ENCODE measurements at places on chromosomes 11 and 22.

- H3K4me1 ChIP-seq: peaks cover 3% of the 10 kb centered on the region
- H3K27ac ChIP-seq: no peak overlapping the region
- H3K27me3 ChIP-seq: peaks cover 71% of the 10 kb centered on the region
These were observed 579 bp upstream of the CABP7 start for GRCh38 chr22:29718949-29719898.

DNA sequence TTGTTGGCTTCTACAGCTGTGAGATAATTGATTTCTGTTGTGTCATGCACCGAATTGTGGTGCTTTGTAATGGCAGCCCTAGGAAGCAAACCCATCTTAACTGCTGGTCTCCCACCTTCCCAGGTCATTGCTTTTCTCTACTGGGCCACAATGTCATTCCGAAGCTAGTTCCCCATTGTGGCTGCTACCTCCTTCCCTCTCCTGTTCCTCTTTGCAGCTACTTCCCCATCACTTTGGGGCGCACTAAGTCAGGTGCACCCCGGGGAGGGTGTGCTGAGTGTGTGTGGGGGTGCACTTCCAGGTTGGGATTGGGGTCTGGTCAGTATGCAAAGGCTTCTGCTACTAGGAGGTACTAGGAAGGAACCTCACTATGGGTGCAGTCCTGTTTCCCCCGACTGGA, 109.3 kb downstream of the ST3GAL4 start:
- H3K36me3 ChIP-seq: no peaks in the 10 kb centered on the region
- H3K27ac ChIP-seq: no peak overlapping the region
- peaks cover 77% of the 10 kb centered on the region for H3K27me3 ChIP-seq
- DNase-seq: no peak

GRCh38 chr11:46249103-46249937, 28.1 kb upstream of the CREB3L1 start:
- H3K4me1 ChIP-seq: peaks cover 6% of the 10 kb centered on the region
- H3K4me3 ChIP-seq: no peak overlapping the region
- no peak overlapping the region for H3K27ac ChIP-seq
- no peaks in the 10 kb centered on the region for H3K36me3 ChIP-seq
- H3K27me3 ChIP-seq: no peaks in the 10 kb centered on the region

DNA sequence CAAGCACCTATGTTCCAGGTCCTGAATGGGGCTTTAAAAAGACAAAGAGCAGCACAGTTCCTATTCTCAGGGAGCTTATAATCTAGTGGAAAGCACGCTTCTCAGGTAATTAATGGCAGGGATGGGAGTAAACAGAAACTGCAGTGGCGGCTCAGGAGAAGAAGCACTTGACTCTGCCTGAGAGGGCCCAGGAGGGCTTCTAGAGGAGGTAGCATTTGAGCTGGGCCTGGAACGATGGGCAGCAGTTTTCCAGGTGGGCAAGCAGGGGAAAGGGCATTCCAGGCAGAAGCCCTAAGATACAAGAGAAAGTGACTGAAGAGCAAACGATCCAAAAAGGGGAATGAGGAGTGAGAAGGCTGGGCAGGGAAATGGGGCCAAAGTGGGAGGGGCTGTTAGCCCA, 37.1 kb upstream of the CHST1 start:
- H3K27me3 ChIP-seq: peaks cover 8% of the 10 kb centered on the region
- no peaks in the 10 kb centered on the region for H3K4me1 ChIP-seq
- no peak for DNase-seq
- H3K4me3 ChIP-seq: no peak overlapping the region

GRCh38 chr11:134071306-134071705, 2.4 kb downstream of the JAM3 start:
- no peak for DNase-seq
- H3K4me1 ChIP-seq: peaks cover 3% of the 10 kb centered on the region
- H3K36me3 ChIP-seq: no peaks in the 10 kb centered on the region
- H3K4me3 ChIP-seq: no peak overlapping the region
- H3K27me3 ChIP-seq: peaks cover 37% of the 10 kb centered on the region
- H3K27ac ChIP-seq: no peak overlapping the region

GRCh38 chr11:134363592-134363991, 31.8 kb downstream of the GLB1L2 start:
- DNase-seq: no peak
- H3K27me3 ChIP-seq: no peaks in the 10 kb centered on the region

- H3K36me3 ChIP-seq: no peaks in the 10 kb centered on the region
- H3K27ac ChIP-seq: no peak overlapping the region
- DNase-seq: no peak
- H3K4me1 ChIP-seq: no peaks in the 10 kb centered on the region
- no peak overlapping the region for H3K4me3 ChIP-seq
- no peaks in the 10 kb centered on the region for H3K27me3 ChIP-seq
These were observed 27.9 kb downstream of the SERPINH1 start for GRCh38 chr11:75589933-75590332.

- DNase-seq: no peak
- no peak overlapping the region for H3K4me3 ChIP-seq
- peaks cover 17% of the 10 kb centered on the region for H3K27me3 ChIP-seq
- peaks cover 29% of the 10 kb centered on the region for H3K4me1 ChIP-seq
These were observed 35.2 kb upstream of the CREB3L1 start for GRCh38 chr11:46242041-46242951.

DNA sequence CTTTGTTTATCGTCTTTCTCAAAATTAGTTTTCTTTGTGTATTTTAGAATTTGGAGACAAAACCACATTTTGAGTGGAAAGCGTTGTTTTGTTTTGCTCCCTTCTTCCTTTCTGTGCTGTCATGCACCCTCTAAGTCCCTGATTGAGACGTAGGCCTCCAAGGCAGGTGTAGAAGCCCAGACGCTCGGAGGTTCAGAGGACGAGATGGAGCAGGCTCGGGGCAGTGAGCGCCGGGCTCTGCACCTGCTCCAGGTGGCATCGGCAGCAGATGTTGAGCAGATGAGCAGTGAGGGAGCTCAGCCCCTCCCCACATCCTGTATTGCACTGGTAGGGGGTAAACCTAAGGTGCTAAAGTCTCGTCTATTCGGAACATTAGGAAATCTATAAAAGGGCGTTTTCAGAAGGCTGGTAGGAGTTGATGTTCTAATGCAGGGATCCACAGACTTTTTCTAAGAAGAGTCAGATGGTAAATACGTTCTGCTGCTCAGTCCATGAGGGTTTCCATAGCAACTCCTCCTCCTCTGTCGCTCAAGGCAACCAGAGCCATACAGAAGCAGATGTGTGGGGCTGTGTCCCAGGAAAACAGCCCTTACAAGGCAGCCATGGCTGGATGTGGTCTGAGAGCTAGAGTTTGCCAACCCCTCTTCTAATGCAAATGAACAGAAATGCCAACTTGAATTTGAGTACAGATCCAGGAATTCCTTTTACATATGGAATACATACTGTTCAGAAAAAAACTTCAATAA, 724.2 kb downstream of the BRD1 start:
- H3K36me3 ChIP-seq: no peaks in the 10 kb centered on the region
- no peaks in the 10 kb centered on the region for H3K4me1 ChIP-seq

DNA sequence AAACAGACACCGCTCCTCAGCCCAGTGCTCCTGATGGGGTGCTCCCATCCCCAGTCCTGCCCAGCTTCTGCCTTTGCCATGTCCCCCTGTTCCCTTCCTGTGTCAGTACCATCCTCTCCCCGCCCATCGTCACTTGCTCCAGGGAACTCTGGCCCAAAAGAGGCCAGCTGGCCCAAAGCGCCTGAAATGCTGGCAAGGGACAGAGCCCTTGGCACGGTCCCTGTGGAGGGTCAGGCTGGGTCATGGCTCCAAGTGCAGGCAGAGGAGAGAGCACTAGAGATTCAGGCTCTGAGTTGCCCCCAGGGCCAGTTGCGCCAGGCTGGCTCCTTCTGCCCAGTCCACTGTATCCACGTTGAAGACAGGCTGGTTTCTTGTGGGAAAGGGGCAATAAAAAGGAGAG, 8.4 kb upstream of the HDHD5 start:
- no peaks in the 10 kb centered on the region for H3K4me1 ChIP-seq
- H3K4me3 ChIP-seq: no peak overlapping the region
- H3K36me3 ChIP-seq: no peaks in the 10 kb centered on the region

GRCh38 chr11:67349036-67349435, 4.3 kb downstream of the POLD4 start:
- H3K4me3 ChIP-seq: no peak overlapping the region
- DNase-seq: no peak
- no peaks in the 10 kb centered on the region for H3K27me3 ChIP-seq
- peaks cover 43% of the 10 kb centered on the region for H3K4me1 ChIP-seq

DNA sequence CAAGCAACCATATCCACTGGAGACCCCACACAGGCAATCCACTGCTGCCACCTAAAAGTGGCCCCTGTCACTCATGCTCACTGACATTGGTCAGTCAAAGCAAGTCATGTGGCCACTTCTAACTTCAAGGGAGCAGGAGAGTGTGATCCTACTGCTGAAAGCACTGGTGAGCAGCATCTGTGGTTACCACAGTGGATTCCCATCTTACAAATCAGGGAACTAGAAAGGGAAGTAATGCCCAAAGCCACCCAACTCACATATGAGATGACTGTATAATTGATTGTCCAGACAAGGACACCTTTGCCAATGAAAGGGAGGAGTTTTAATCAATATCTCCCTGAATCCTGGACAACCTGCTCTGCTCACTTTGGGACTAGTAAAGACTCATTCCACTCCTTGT, 17.7 kb downstream of the RCN1 start:
- DNase-seq: no peak
- H3K27ac ChIP-seq: no peak overlapping the region
- H3K4me3 ChIP-seq: no peak overlapping the region
- no peaks in the 10 kb centered on the region for H3K4me1 ChIP-seq
- H3K27me3 ChIP-seq: no peaks in the 10 kb centered on the region

DNA sequence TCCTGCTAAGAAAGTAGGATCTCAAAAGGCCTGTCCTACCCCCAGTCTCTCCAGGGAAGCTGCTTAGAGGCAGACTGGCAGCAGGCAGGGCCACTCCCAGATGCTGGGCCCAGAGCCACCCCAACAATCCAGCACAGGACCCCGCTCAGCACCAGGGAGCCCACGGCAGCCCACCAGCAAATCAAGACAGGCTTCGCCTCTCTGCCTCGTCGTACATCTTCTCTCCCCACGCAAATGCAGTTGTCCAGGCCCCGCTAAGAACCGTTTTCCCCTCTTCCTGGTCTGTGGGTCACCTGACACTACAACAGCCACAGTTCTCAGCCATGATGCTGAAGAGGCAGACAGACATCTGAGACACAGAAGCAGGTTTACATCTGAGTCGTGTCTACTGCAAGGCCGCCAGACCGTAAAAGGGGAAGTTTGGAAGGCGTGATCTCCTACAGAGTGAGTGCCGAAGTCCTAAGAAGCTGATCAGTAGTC, 51.1 kb downstream of the IGSF9B start:
- H3K27ac ChIP-seq: no peak overlapping the region
- H3K4me3 ChIP-seq: no peak overlapping the region
- no peaks in the 10 kb centered on the region for H3K36me3 ChIP-seq
- DNase-seq: no peak

DNA sequence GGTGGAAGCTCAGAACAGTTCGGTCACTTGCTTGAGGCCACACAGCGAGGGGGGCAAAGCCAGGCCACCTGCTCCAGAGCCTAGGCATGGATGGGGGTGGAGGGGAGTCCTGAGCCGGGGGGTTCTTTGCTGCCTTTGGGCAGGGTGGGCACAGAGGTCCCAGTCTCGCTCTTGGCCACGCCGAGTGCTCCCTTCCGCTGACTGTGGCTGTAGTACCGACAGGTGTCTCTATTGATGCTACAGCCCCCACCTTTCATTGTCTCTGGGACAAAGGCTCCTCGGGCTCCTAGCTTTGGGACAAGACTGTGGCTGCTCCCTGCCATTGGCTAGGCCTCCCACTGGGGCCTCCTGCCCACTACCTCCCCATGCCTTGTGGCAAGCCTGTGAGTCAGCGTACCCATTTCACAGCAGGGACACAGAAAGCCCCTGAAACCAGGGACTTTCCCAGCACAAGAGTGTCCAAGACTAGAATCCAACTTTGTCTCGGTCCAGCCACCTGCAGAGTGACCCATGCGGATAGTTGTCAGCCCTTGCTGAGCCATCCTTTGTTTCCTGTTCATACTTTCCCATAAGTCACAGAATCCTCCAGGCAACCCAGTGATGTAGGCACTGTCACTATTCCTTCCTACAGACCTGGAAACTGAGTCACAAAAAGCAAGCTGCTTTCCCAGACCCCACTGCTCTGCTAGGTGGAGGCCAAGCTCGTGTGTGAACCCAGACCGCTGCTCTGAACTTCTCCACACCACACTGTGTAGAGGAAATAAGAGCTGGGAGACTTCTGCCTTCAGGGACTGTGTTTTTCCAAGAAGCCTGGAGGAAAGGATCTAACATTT, 17.2 kb downstream of the MYEOV start:
- H3K36me3 ChIP-seq: no peaks in the 10 kb centered on the region
- H3K27me3 ChIP-seq: no peaks in the 10 kb centered on the region
- no peak overlapping the region for H3K27ac ChIP-seq
- no peak for DNase-seq
- no peaks in the 10 kb centered on the region for H3K4me1 ChIP-seq

GRCh38 chr11:35153280-35153679, 14.3 kb downstream of the CD44 start:
- H3K4me3 ChIP-seq: no peak overlapping the region
- no peak for DNase-seq
- H3K36me3 ChIP-seq: no peaks in the 10 kb centered on the region
- H3K4me1 ChIP-seq: peaks cover 17% of the 10 kb centered on the region

- H3K27ac ChIP-seq: no peak overlapping the region
- H3K4me1 ChIP-seq: peaks cover 5% of the 10 kb centered on the region
- DNase-seq: no peak
- H3K36me3 ChIP-seq: no peaks in the 10 kb centered on the region
- H3K27me3 ChIP-seq: no peaks in the 10 kb centered on the region
- no peak overlapping the region for H3K4me3 ChIP-seq
These were observed 52.2 kb downstream of the C11orf58 start for GRCh38 chr11:16790486-16791190.

GRCh38 chr11:128687321-128687720, 6.6 kb upstream of the FLI1 start:
- peaks cover 9% of the 10 kb centered on the region for H3K4me1 ChIP-seq
- H3K27me3 ChIP-seq: peaks cover 95% of the 10 kb centered on the region
- no peak overlapping the region for H3K27ac ChIP-seq
- DNase-seq: peak; percentile 52

- no peaks in the 10 kb centered on the region for H3K27me3 ChIP-seq
- no peaks in the 10 kb centered on the region for H3K36me3 ChIP-seq
- no peaks in the 10 kb centered on the region for H3K4me1 ChIP-seq
- H3K27ac ChIP-seq: peak overlapping the region; percentile 25
- no peak overlapping the region for H3K4me3 ChIP-seq
These were observed 55.7 kb upstream of the EMID1 start for GRCh38 chr22:29149841-29150555.

- H3K36me3 ChIP-seq: no peaks in the 10 kb centered on the region
- H3K4me3 ChIP-seq: no peak overlapping the region
- no peak overlapping the region for H3K27ac ChIP-seq
- no peaks in the 10 kb centered on the region for H3K27me3 ChIP-seq
- peaks cover 16% of the 10 kb centered on the region for H3K4me1 ChIP-seq
- no peak for DNase-seq
These were observed 20.8 kb downstream of the KCNE3 start for GRCh38 chr11:74446532-74446938.
